IPS-NIHi11 (cell line): ENCODE measurements at places on chromosomes 7 and 10.

DNA sequence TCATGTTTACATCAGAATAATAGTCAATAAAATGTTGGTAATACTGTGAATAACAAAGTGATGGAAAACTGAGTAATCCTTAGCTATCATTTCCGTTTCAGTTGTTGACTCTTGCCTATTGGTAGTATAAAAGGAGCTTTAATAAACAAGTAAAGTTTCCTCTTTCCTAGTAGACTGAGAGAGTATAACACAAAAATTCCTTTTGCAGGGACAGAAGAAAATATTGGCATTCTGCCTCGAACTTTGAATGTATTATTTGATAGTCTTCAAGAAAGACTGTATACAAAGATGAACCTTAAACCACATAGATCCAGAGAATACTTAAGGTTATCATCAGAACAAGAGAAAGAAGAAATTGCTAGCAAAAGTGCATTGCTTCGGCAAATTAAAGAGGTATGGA lies 9.4 kb downstream of the KIF20B start:
- DNase-seq: no peak

GRCh38 chr7:131014906-131015656 lies 281.1 kb upstream of the KLF14 start:
- DNase-seq: no peak

GRCh38 chr10:73376679-73377078 lies 18.0 kb upstream of the CFAP70 start:
- no peak for DNase-seq

GRCh38 chr10:112552593-112553110 lies 105.6 kb downstream of the VTI1A start:
- DNase-seq: no peak

- DNase-seq: no peak
Observed at GRCh38 chr7:110539216-110539615, 551.7 kb upstream of the LRRN3 start.

- no peak for DNase-seq
Observed at GRCh38 chr7:70178787-70179186, 580.5 kb downstream of the AUTS2 start.

- DNase-seq: no peak
Observed at GRCh38 chr10:22986771-22987542, 59.1 kb downstream of the ARMC3 start.

- no peak for DNase-seq
Observed at GRCh38 chr7:100079024-100079560, 2.4 kb downstream of the ZNF3 start.

DNA sequence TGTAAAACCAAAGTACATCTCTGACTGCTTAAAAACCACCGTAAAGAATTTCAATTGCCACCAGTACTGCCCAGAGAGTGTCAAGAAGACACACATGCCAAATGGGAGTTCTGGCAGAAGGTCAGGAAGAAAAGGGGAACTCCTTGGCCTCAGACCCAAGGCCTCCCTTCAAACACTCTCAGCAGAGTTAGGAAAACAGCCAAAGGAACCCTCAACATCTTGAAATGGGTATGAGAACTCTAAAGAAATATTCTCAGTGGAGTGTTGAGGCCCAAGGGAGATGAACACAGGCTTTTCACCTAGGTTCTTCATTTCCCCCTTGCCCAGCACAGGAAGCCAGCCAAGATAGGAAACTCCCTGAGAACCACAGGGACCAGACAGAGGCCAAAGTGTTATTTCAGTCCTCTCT lies 96.1 kb upstream of the ASAH2 start:
- DNase-seq: no peak

- DNase-seq: no peak
Observed at GRCh38 chr7:32890010-32890792, 1.4 kb downstream of the KBTBD2 start.

DNA sequence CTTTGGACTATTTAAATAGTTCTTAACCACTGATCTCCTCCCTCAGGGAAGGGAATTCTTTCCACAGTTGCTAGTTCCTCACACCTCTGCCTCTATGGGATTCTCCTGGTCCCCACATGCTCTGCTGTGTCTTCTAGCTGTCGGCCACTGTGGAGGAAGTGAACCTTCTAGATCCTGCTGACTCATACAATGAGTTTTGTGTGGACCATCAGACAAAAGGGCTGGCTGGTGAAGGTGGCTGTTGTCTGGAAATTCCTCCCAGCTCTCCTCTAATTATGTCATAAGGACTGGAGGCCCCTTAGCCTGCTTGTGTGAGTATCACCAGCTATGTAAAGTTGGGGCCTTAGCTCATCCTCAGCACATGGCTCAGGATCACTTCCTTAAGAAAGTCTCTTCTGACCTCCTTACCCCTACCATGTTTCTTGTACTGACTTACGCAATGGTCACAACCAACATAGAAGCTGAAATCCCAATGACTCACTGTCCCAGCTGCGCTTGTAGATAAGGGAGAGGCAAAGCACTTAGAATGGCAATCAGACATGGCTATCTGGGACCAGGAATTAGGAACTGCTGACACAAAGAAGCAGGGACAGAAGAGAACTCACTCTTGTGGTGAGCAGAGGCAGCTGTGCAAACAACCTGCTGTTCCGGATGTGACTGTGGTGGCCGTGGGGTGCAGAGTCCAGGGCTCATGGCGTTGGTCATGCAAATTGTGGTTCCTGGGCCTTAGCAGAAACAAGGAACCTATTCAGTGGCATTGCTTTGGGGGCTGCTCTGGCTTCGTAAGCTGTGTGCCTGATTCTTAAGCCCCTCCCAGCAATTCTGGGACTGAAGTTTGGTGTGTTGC lies 2.5 kb upstream of the MACC1 start:
- DNase-seq: no peak

GRCh38 chr10:112366992-112367391 lies 6.9 kb upstream of the ACSL5 start:
- DNase-seq: no peak

DNA sequence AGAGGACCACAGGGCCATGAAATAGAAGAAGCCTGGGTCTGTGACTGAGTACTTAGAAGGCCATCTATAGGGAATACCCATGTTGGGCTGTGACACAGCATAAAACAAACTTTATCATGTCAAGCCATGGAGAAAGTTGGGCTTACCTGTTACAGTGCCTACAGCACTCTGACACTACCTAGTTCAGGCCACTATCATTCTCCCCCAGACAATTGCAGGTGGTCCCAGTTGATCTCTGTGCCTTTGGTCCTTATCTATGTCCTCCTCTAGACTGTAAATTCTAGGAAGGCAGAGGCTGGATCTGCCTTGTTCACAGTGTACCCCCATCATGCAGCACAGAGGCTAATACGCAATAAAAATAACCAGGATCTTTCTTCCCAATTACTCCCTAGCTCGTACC lies 69.1 kb downstream of the GCC1 start:
- DNase-seq: no peak

GRCh38 chr10:124026589-124026939 lies 66.8 kb downstream of the CHST15 start:
- peak; percentile 52 for DNase-seq

- no peak for DNase-seq
Observed at GRCh38 chr7:17618652-17618974, 320.2 kb downstream of the AHR start.
